ENCODE measurements at places on chromosomes 2 and 18. TPM values are rescaled to one million over a fixed set of nuclear protein-coding genes. Genes with fewer than 3 reads are reported as not detected.

Gene RNF125
- total RNA-seq, result 0.23 TPM

Gene CXCR1
- not detected for total RNA-seq

Gene IL18R1
- 1.0 TPM for total RNA-seq

Gene SERPINB12
- total RNA-seq, result not detected
